ENCODE measurements at places on chromosomes 7 and 10. TPM values are rescaled to one million over a fixed set of nuclear protein-coding genes. Genes with fewer than 3 reads are reported as not detected.
A peak's percentile ranks its signal among the peaks of the same experiment; 100 is the strongest.

DNA sequence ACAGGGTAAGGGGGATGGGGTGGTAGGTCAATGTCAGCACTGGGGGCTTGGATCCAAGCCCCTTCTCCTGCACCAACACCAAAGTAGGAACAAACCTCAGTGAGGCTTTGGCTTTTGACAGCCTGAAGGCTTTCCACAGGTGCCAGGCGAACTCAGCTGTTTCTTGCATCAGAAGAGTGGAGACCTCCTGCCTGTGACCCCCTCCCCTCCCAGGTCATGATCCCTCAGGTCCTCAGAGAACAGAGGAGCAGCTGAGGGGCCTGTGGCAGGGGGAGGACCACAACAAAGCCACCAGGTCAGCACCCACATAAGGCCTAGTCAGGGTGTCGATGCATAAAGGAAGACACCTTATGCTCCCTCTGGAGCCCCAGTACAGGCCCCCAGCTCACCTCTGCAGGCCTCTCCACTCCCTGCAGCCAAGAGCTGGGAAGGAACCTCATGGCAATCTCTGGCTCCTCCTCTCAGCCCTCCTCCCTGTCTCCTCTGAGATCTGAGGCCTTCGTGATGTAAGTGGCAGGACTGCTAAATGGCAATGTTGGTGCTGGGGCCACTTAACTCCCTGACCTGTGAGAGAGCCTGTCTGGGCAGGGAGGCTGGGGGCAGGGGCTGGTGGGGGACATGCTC lies 19.1 kb upstream of the PRRT4 start:
- DNase-seq: no peak

DNA sequence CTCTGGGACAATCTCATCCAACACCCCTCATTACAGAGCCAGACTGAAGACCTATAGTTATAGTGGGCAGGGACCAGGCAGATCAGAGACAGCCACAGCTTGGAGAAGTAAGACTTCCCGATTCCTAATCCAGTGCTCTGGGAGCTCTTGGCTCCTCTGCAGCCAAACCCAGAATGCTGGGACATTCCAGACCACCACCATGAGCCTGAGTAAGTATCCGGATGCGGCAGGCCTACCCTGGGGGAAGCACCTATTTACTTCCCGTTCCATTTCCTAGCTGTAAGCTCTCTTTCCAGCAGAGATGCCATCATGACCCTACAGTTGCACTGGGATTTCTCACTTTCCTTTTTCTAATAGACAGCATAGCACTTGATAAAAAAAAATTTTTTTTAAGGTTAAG lies 16.4 kb downstream of the HIP1 start:
- no peak for DNase-seq

- DNase-seq: no peak
Observed at GRCh38 chr7:102085218-102085772, 201.4 kb upstream of the SH2B2 start.

- peak; percentile 92 for DNase-seq
Observed at GRCh38 chr7:27745064-27745583, 5.2 kb downstream of the TAX1BP1 start.

DNA sequence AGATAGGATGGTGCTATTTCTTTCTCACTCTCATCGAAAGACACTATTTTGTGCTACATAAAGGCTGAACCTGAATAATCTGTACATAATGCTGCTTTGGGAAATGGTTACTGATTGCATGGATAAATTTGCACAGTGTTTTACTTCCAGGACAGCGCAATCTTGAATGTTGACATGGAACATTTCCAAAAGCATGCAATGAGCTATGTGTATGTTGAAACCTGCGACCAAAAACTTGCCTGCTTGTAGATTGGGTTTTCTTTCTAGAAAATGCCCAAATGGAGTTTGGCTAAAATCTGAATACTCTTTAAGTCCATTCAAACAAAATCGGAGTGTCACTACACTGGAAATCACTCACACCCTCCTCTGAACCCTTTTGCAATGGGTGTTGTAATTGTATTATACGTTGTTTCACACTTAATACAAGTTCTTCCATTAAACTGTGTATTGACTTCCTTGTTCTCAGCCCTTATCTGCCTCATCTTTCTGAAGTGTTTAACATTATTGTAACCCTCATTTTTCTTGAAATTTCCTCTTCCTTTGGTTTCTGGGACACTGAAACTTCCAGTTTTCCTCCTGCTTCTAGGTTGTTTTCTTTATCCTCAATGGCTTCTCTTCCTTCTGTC lies 73.7 kb upstream of the CAPZA2 start:
- DNase-seq: no peak

DNA sequence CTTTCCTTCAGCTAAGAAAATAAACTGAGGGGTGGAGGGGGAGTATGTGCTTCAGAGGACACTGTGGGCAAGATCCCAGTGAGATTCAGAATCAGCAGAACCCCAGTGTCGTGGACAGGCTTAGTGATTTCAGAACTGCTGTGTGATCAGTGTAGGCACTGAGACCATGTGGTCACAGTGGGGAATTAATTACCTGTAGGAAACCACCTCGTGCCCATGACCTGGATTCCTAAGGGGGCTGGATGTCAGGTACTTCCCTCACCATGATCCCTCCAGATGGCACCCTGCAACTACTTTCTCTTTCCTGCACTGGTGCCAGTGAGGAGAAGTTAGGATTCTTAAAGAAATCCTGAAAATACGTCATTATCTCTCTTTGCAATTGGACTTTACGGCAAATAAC lies 64.4 kb downstream of the HBP1 start:
- no peak for DNase-seq

GRCh38 chr7:74029991-74030415 lies 2.0 kb downstream of the ELN start:
- DNase-seq: no peak

The OPN1SW gene
- not detected for total RNA-seq

DNA sequence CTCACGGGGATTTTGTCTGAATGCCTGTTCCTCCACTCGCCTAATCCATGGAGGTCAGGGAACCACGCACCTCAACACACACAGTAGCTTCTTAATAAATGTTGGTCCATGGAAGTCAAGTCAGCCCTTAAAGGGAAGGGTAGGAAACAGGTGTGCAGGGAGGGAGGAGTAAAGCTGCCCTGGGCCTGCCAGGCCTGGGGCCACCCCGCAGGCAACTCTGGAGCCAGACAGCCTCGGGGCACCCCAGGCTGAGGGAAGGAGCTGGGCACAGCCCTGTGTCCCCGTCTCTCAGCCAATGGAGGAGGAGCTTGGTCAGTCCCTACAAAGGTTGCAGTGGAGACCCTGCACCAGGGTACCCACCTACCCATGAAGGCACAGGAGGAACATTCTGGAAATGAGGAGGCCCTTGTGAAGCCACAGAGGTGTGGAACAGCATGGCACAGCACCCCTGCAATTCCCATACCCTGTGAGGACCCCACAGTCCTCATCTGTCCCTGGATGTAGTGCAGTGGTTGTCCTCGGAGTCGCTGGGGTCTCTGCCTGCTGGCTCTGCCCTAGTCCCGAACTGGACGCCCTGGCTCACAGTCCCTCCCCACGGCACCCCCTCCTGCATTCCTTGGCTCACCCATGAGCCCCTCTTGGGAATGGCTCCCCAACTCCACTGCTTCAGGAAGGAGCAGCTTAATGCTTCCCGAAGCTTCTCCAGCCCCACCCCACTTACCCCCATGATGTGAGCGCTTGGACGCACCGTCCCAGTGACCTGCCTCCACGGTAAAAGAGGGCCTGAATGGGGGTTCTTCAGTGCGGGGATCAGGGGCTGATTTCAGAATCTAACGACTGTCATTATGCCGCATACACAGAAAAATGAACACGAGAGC lies 79.2 kb upstream of the INSIG1 start:
- no peak for DNase-seq

The PIK3CG gene
- total RNA-seq: not detected

The TFEC gene
- total RNA-seq: not detected

- DNase-seq: no peak
Observed at GRCh38 chr7:27516421-27516820, 146.3 kb downstream of the HIBADH start.

All from HepG2 (cell line).